ENCODE measurements at places on chromosomes 5 and 9. TPM values are rescaled to one million over a fixed set of nuclear protein-coding genes. Genes with fewer than 3 reads are reported as not detected.

Gene ADAMTS2
- total RNA-seq = 5.2 TPM

Gene TAF1L
- total RNA-seq = not detected

Gene ENTPD8
- 0.48 TPM for total RNA-seq

DNA sequence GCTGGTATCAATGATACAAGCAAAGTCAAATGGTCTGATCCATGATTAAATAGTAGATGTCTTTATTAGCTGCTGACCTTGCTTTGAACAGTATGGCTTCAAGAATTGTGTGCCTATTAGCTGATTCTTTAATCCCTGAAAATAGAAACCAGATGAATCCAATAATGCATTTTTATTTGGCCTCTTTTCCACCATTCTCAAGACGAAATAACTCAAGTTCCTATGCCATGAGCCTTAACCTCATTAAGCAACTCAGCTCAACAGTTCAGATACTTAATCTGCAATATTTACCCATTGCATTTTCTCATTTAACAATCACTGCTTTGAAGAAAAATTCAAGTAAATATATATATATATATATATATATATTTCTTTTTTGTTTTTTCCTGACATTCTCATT is 588.6 kb upstream of the MEF2C start:
- DNase-seq = no peak

DNA sequence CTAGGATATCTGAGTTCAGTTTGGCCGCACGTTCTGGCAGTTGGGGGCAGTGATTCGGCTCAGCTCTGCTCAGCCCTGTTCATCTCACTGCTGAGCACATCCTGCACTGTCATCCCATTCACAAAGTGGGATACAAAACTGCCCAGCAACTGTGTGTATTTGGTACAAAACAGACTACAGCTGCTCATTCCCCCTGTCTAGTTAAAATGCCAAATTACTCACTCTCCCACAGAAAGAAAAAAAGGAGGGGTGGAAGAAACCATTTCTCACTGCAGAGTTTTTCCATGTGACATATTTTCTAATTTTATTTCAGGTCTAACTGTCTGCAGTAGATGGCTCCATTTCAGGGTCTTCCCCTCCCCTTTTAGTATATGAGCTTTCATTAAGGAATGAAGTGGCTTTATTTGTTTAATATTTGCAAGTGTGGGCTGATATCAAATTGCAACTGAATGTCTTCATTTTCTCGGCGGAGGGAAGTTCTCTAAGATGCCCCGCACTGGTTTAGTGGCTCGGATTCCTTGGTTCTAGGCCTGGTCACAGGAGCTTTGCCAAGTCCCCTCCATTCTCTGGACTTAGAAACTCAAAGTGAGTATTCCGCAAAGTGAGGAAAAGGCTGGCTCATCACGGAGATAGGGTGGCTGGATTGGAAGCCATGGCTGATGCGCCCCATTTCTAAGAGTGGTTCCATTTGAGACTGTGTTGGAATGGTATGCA is 14.7 kb downstream of the COL15A1 start:
- no peak for DNase-seq

DNA sequence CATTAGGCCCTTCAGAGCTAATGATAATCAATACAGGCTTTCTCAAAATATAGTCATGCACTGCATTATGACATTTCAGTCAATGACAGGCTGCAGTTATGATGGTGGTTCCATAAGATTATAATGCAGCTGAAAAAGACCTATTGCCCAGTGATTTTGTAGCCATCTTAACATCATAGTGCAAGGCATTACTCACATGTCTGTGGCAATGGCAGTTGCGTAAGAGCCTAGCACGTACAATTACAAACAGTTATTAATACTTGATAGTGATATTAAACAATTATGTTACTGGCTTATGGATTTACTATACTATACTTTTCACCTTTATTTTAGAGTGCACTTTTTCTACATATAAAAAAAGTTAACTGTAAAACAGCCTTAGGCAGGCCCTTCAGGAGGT is 214.8 kb downstream of the ISL1 start:
- DNase-seq = no peak

DNA sequence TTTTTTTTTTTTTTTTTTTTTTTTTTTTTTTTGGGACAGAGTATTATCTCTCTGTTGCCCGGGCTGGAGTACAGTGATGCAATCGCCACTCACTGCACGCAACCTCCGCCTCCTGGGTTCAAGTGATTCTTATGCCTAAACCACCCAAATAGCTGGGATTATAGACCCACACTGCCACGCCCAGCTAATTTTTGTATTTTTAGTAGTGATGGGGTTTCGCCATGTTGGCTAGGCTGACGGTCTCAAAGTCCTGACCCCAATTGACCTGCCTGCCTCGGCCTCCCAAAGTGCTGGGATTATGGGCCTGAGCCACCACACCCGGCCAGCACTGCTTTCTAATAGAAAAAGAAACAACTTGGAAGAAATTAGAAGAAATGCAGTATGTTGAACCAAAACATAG is 39.2 kb downstream of the TTC1 start:
- DNase-seq = no peak

- no peak for DNase-seq
Measured at GRCh38 chr9:32218100-32218767, 166.2 kb upstream of the ACO1 start.

GRCh38 chr9:115182264-115182663 is 64.3 kb upstream of the TNC start:
- DNase-seq = no peak

DNA sequence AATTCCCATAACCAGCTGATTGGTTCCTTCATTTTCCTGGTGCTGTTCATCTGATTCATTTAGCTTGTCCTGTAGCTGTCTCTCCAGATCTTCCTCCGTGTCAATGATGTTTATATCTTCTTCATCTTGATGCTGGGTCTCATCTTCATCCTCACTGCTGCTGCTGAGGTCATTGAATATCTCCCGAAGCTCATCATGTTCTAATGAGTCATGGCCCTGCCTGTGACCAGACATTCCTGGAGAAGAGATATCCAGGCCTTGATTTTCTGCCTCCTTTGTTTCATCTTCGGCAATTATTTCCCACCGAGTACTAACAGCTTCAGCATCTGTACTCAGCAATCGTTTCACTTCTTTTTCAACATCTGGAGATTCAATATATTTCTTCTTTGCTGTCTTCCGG is 1.4 kb downstream of the TAF7 start:
- DNase-seq = no peak

Data from H1 (cell line).